ENCODE measurements at places on chromosomes 5 and 9.

DNA sequence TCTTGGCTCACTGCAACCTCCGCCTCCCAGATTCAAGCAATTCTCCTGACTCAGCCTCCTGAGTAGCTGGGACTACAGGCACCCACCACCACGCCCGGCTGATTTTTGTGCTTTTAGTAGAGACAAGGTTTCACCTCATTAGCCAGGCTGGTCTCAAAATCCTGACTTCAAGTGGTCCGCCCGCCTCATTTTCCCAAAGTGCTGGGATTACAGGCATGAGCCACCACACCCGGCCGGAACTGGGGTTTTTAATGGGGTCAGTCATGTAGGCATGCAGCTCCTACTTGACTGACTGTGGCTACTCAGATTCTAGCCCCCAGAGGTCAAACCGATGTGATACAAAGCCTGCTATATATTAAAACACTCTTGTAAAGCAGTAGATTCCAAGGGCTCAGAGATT, 631.7 kb downstream of the MAT2B start:
- no peak for DNase-seq

DNA sequence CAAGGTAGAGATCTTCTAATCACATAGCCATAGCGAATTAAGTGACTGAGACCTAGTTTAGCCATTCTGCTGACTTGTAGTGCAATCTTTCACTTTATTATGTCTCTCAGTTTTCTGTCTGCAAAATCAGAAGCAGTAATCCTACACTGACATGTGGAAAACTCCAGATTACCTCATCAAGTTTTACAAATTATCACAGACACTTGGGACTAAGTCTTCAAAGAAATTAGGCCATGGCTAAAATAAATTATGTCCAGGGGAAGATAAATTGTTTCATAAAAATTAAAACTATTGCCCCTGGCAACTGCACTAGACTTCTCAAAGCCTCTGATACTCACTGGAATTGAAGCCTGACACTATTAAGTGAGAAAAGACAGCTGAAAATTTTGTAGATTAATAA, 129.9 kb upstream of the RGMB start:
- no peak for DNase-seq

GRCh38 chr9:107566611-107567061, 77.1 kb upstream of the KLF4 start:
- DNase-seq = no peak

- no peak for DNase-seq
Observed at GRCh38 chr9:130667120-130667435, 2.7 kb downstream of the PRDM12 start.

DNA sequence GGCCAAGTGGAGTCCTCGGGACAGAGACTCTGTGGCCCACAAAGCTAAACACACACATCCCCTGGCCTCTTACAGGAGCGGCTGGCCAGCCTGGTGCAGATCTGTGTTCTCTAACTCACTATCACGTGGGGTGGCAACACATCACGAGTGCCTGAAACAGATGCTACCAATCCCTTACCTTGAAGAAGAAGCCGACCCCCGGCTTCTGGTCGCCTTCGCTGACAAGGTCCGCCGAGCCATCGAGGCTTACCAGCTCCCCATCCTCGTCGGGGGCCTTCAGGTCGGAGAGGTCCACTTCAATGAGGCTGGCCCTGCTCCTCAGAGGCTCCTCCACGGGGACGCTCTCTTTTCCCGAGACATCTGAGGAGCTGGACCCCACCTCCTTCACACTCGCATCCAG, 86.7 kb downstream of the CAMSAP1 start:
- DNase-seq = no peak

GRCh38 chr9:91954841-91955471, 4.9 kb upstream of the ROR2 start:
- no peak for DNase-seq

GRCh38 chr5:67221487-67222242, 25.1 kb upstream of the CD180 start:
- no peak for DNase-seq

DNA sequence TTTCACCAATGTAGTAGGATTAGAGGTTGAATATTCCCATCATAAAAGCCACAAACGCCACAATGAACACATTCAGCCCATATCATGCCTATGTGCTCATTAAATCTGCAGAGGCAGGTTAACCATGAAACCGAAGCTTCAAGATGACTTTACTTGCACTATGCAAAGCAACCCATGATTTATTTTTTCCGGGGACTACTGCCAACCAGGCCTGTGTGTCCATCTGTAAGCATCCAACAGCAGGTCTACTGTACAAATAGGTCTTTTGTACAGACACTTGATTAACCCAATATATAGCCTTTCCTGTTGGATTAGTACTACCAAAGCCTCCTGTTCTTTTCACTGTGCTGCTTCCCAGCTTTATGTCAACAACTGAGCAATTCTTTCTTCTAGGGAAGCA, 104.9 kb upstream of the CDH10 start:
- DNase-seq = no peak

DNA sequence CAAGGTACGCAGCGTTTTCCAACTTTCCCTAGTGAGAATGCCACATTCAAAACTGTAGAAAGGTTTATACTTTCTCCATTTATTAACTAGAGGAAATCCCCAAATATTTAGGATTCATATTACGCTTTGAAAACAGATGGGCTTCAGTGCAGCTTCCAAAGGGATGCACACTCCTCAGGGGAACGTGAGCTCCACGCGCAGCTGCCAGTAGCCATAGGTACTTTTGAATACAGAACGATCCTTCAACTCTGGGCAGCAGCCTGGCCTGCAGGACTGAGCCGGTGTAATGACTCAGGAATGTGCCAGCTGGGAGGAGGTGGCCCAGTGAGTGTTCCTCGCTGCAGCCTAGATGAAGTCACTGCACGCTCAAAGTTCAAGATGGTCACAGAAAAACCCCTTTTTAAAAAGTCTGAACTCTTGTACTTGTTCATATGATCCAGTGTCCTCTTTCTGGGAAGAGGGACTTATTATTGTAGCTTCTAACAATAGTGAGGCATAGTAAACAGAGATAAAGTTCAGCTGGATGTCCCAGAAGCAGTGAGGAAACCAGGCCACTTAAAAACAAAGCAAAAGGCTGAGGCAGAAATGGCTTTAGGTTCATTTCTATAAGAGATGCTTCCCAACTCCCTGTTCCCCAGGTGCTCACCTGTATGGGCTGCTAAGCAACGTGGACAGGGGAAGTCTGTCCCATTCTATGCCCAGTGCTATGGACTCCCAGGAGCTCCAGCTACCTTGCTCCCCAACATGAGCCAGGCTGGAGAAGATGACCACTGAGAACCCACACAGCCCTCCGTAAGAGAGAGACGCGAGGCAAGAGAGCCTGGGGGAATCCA, 130.0 kb downstream of the LHFPL2 start:
- DNase-seq = no peak

GRCh38 chr5:141855265-141856036, 22.8 kb downstream of the PCDH1 start:
- peak; percentile 79 for DNase-seq

DNA sequence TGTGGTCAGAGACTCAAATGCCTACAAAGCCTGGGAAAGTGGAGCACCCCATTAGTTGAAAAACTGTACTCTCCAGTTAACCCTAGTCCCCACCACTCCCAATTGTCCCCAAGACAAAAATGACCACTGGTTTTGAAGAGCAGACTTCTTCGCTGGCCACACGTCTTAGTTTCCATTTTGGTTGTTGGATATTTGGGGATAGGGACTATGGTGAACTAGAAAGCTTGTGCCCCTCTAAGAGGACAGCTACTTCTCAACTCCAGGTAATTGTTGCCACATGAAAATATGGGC, 109.4 kb upstream of the SPRY4 start:
- no peak for DNase-seq

DNA sequence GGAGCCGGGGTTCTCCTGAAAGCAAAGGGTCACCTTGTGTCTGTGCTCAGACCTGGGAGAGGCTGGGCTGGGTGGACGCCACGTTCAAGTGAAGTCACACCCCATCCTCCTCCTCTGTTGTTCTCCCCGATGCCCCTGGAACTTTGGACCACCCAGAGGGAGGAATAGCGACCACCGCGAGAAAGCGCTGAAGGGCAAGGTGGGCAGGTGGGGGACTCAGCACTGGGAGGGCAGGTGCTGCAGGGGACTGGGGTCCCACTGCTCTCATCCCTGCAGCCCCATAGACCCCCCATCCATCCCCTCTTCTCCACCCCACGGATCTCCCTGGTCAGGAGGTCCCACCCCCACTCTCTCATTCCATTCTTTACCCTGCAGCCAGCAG, 48.8 kb upstream of the COL5A1 start:
- DNase-seq = no peak

DNA sequence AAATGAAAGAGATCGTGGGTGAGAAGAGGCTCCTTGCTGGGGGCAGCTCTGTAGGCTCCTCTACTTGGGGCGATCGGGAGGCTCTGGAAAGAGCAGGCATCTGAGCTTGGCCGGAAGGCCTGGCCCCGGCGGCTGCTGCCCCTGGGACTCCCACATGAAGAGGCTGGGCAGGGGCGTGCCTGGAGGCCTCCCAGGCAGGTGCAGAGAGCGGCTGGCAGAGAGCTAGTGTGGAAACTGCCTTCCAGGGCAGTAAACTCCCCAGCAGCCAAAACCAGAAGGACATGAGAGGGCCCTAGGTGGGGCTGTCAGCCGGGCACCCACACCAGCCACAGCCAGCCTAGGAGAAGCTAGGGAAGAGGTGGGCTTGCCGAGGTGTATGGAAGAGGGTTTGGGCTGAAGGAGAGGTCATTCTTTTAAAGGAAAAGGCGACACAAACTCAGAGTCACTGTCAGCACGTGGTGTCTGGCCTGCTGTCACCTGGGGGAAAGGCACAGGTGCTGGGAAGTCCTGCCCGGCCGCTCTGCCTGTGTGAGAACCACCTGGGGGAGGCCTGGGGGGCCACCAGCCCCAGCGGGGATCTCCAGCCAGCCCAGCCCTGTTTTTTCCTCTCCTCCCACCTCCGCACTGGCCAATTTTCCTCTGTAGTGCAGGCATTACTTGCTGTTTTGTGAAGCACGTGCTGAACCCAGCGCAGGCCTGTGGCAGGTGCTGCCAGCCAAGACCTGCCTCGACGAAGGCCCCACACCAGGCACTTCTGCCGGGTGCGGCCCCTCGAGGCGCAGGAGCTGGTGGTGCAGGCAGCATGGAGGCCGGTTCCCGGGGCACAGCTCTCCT, 44.8 kb upstream of the EGFL7 start:
- DNase-seq = no peak

- no peak for DNase-seq
Observed at GRCh38 chr9:99220011-99220410, 1.7 kb downstream of the ALG2 start.

DNA sequence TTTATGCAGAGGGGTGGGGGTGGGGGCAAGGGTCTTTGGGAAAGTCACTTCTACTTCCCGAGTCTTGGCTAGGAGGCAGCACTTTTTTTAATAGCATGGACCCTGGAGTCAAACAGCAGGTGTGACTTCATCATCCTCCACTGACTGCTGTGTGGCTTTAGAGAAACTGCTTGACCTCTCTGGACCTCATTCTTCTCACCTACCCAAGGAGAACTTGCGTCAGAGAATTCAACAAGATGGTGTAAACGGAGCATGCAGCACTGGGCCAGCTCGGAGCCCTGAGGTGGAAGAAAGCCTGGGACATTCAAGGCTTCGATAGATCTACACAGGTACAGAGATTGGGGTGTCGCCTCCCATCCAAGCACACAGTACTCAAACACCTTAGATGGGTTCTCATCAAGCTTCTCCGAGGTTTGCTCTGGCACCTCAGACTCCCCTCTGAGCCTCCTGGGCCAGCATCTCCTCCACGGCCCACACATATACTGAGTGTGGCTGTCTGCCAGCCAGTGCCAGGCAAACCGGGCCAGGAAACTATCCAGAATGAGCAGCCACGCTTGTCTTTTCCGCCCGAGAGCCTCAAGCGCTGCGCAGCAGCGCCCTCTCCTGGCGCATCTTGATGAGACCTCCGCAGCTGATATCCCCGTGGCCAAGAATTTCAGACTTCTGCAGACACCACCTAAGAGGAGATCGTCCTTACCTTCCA, 4.6 kb upstream of the SLC25A48 start:
- peak; percentile 78 for DNase-seq

DNA sequence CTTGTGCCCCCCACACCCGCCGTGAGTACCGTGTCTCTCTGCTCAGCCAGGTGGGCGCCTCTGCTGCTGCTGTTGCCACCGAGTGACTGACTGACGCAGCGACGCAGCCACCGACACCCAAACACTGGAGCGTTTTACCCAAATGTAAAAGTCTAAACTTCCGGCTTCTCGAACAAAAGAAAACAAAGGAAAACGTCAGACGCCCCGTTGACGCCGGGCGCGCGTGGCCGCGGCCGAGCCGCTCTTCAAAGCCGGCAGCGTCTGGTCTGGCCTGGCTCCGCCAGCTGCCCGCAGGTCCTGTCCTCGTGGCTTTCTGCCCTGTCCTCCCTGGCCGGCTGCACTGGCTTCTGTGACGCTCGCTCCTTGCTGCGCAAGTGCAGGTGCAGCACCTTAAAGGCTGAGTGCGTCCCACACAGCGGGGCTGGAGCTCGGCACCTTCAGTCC, 41.4 kb upstream of the CLPTM1L start:
- peak; percentile 21 for DNase-seq

DNA sequence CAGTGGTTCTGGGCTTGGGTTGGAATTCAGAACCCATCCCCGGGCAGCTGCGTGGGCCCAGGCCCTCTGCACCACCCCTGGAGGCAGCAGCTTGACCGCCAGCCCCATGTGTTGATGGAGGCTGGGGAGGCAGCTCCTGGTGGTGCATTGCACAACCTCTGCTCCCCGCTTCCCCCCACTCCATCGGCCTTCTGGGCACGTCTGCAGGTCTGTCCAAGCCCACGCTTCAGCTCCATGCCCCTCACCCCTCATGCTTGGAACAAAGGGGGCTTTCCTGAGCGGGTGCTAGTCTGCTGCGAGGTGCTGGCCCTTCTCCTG, 1.4 kb downstream of the NCS1 start:
- DNase-seq = no peak
